Activated T-helper 9 cell treated with anti-CD3 and anti-CD28 coated beads, Interleukin-2, amount 50 U/mL, for 16 hours (primary cell): ENCODE measurements at places on chromosomes 12 and 14.

DNA sequence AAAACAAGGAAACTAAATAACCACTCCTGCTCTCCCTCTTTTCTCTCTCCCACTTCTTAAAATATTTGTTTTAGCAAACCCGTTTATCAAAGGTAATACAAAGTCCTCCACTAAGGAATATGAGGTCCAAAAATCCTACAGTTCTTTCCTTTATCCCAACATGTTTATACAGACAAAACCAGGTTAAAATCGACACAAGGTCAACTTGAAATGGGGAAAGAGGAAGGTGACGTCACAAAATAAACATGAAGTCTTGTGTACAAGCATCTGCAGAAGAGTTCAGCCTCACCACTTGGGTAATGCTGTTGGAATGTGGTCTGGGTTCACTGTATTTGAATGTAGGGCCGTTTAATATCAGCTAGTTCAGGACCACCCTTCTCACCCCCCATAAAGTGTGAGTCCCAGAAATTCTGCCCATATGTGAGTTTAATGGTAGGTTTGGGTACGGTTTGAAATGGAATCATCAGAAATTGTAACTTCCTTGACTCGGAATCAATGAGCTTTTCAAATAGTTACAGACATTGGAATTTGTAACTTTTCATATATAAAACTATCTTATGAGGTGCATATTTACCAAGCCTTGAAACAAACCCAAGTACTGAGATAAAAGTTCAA lies 120.0 kb upstream of the SLC38A2 start:
- DNase-seq: no peak

DNA sequence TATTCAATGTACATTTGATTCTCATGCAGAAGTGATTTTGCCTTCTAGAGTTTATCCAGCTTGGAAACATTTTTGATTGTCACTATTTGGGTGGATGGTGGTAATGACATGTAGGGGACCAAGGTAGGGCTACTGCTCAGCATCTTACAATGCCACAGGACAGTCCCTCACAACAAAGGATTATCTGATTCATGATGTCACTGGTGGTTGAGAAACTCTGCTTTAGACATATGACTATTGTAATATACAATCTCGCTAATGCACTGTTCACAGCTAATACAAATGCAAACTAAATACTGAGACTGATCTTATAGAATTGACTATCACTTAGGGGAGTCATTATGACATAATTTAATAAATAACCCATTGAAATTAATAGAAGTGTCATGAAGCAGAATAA lies 60.4 kb upstream of the BTG1 start:
- no peak for DNase-seq

DNA sequence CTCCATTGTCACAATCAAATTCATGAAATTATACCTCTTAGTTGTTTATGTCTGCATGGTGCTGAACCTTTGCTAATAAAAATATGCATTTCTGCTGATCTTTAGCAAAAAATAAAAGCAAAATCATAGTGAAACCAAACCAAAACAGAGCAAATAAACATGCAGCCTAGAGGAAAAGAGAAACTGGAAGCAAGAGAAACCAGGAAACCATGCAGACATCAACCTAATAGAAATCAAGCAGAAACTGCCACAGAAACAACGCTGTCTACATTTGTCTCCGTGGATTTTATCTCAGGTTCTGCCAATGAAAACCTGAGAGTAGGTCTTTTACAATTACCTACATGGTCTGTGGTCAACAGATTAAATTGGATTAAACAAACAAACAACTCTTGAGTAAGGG lies 173.7 kb downstream of the SYT10 start:
- no peak for DNase-seq

DNA sequence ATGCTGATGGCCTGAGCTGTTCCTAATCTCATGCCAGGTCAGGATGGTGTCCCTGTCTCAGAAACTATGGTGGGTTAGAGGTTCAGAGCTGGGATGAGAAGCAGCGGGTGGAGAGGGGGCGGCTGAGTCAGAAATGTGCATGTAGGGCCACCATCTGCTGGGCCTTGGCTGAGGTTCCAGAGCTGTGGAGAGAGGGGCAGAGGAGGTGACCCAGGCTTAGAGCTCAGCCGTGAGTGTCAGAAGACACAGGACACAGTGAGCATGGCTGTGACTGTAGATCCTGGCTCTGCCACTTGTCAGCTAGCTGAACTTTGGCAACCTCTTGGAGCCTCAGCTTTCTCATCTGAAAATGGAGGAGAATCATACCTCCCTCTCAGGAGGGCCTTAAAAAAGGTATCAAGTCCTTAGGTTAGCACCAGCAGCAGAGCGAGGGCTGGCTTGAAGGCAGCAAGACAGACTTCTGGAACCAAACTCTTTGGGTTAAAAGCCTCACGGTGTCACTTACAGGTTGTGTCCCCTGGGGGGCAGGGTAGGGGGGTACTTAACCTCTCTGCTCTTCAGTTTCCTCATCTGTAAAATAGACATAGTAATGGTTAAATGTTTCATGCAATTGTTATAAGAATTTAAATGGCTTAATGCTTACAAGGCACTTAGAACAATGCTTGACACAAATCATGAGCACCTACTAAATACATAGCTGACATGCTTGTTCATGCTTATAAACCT lies 34.8 kb downstream of the TMEM229B start:
- DNase-seq: no peak

GRCh38 chr14:34502545-34503225 lies 36.8 kb downstream of the EAPP start:
- DNase-seq: no peak

- DNase-seq: no peak
Observed at GRCh38 chr14:64817631-64818030, 62.1 kb downstream of the SPTB start.

DNA sequence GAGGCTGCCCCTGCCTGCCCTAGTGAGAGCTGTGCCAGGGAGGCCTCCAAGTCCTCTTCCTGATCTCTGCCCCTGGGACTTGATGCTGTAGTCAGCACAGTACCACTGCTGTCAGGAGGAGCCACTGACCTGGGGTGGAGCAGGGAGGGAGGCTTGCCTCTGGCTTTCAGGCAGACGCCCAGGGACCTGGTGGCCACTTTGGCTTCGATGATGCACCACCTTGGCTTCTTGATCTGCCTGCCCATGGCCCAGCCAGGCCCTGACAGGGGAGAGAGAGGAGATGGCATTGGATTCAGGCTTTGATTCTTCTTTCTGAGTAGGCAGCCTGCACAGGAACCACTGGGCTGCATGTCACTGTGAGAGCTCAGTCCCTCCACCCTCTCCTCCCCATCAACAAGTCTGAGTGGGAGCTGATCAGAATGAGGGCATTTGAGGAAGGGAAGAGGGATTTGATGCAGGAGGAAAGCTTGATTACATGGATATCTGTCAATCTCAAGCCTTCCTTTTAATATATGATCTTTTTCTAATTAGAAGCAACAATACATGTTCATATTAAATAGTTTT lies 24.7 kb downstream of the TMEM63C start:
- DNase-seq: no peak
